ENCODE measurements at places on chromosomes 2 and 18.

DNA sequence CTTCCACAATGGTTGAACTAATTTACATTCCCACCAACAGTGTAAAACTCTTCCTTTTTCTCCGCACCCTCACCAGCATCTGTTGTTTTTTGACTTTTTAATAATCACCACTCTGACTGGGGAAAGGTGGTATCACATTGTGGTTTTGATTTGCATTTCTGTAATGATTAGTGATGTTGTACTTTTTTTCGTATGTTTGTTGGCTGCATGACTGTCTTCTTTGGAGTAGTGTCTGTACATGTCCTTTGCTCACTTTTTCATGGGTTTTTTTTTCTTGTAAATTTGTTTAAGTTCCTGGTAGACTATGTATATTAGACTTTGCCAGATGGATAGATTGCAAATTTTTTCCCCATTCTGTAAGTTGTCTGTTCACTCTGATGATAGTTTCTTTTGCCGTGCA, 574.8 kb downstream of the KCNJ3 start:
- no peak for DNase-seq

DNA sequence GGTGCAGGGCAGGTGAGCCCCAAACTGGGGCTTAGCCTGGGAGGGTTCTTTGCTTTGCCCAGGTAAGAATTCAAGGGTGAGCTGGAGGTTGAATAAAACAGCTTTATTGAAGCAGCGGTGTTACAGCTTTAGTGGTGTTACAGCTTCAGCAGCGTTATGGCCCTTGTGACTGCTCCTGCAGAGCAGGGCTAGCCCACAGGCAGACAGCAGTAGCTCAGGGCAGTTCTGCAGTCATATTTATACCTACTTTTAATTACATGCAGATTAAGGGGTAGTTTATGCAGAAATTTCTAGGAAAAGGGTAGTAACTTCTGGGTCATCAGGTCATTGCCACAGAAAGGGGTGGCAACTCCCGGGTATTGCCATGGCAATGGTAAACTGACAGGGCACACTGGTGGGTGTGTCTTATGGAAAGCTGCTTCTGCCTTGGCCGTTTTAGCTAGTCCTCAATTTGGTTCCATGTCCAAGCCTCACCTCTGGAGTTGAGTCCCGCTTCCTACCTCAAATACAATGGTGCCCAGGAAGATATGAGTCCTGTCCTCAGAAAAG, 78.2 kb downstream of the THNSL2 start:
- no peak for DNase-seq

GRCh38 chr2:135954020-135954601, 31.3 kb downstream of the DARS1 start:
- DNase-seq = no peak

- DNase-seq = no peak
Measured at GRCh38 chr2:141316606-141317005, 814.2 kb downstream of the LRP1B start.

DNA sequence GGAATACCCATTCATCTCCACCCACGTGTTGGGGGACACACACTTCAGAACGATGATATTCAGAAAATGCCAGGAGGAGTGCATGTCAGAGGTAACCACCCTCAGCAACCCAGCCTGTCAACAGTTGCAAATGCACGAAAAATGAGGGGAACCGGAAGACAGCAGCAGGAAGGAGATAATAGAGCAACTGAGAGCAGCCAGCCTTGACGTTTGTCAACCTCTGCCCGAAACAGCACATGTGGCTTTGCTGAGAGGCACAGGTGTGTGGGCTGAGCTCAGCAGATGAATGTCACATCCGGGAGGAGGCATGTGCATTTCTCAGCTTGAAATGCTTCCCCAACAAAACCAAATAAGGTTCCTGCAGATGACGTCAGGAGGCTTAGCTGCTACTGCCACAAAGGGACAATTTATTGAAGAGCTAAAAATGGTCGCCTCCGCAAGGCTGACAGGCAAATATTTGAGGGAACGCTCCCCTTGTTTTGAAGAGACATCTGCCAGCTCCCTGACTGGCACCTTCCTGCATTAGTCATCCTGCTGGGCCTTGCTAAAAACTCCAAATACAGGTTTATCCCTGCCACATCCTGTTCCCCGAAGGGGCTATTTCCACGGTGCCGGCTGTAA, 419.0 kb downstream of the NBAS start:
- DNase-seq = peak; percentile 58

GRCh38 chr2:191617575-191617974, 60.4 kb upstream of the NABP1 start:
- DNase-seq = peak; percentile 64

- no peak for DNase-seq
Measured at GRCh38 chr2:172739661-172740266, 4.1 kb downstream of the RAPGEF4 start.

- DNase-seq = no peak
Measured at GRCh38 chr2:112790305-112790704, 6.0 kb upstream of the IL1A start.

DNA sequence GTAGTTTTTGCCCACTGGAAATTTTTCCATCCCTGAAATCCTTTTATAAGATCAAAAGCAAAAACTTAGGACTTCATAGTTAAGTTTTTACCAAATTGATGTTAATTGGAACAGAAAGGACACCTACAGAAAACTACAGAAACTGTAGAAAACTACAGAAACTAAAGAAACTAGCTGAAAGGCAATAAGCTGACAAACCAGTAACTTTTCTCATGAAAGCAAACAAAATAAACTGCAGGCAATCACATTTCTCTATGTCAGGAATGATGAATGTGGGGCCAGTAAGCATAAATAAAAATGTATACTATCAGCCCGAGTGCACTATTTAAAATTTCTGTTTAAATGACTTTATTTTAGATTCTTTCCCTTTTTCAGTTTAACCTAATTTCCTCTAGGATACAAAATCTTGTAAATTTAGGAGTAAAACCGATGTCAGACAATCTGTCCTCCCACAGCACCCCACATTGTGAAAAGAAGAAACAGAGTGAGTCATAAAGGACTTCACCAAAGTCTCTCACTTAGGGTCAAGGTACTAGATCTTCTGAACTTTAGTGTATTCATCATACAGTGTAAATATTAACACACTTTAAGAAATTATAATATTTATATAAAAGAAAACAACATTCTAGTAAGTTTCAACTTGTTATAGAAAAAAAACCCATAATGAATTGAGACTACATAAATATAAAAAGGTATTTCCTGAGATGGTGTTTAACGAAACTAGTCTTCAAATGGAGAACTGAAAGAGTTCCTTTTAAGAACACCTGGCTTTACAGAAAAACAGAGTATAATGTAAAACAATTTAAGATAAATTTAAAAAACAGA, 46.6 kb downstream of the USP40 start:
- no peak for DNase-seq

DNA sequence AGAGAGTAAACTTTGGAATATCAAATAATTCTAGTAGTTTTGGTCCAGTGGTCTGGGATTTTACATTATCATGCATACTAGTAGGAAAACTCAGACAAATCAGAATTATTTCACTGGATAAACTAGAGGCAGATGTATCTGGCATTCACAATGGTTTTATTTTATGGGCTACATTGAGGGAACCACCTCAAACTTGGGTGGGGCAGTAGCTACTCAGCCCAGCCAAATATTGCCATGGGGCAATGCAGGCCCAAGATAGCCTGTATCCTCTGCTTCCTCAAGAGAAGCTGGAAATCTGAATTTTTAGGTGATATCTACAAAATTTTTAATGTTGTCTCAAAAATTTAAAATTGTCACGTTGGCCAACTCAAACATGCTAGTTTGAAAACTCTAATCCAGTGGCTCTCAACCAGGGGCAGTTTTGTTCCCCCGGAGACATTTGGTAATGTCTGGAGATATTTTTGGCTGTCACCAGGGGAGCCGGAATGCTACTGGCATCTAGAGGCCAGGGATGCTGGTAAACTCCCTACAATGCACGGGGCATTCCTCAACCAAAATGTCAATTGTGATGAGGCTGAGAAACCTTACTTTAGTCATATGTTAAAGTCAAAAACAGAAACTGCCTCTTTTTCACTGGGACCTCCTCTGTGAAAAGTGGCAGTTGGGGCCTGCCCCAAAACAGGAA, 172.8 kb upstream of the SPRED2 start:
- DNase-seq = no peak

DNA sequence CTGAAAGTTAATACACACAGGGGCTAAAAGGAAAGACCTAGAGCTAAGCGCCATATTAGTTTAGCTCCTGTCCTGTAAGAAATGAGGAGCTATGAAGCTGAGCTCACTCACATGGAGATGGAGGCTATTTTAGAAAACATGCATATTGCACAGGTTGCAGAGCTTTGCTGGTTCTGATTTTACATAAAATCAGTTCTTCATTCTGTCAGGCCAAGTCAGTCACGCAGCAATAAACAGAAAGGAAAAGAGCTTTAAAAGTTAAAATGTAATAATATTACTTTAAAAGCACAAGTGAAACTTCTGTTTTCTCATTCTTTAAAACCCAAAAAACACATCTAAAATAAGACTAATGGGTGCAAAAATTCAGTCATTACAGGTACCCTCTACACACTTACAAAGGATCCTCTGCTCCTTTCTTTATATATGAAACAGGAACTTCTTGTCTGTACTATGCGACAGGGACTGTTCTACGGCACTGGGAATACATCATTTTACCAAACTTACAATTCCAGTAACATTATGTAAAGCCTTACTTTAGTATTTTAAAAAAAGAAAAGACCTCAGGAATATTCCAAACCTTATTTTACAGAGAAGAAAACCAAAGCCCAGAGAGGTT, 113.8 kb downstream of the THADA start:
- DNase-seq = no peak

Measured in CD8-positive, alpha-beta T cell (primary cell).